Activated T-cell treated with anti-CD3 and anti-CD28 coated beads for 48 hours (primary cell): ENCODE measurements at places on chromosomes 3 and 15.

GRCh38 chr15:89813381-89814111 lies 1.1 kb downstream of the ANPEP start:
- DNase-seq = no peak

- no peak for DNase-seq
These were observed 2.2 kb downstream of the LCTL start for GRCh38 chr15:66563566-66564110.

DNA sequence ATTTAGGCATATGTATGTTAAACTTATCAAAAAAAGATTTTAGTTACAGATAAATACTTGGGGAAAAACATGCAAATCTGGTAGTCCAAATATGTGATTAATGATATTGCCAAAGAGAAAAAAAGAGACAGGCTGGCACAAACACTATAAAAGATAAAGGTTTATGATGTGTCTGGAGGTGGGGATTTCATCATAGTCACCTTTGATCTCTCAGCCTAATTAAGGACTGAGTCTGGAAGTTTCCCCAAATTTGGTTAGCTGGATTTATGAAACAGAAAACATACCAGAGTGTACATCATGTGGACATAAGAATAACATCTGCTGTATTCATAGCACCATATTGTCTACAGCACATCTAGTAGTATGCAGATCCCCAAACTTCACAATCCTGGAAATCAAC lies 157.0 kb downstream of the FGF12 start:
- DNase-seq = no peak

- DNase-seq = no peak
These were observed 178.4 kb downstream of the ATP10A start for GRCh38 chr15:25684521-25685431.

- no peak for DNase-seq
These were observed 106.1 kb downstream of the MEGF11 start for GRCh38 chr15:66147440-66147839.

- DNase-seq = no peak
These were observed 57.1 kb upstream of the WNT5A start for GRCh38 chr3:55544219-55544618.
